Osteocyte (in vitro differentiated cells): ENCODE measurements at places on chromosomes 3 and 15. TPM values are rescaled to one million over a fixed set of nuclear protein-coding genes. Genes with fewer than 3 reads are reported as not detected.

FBXL2 gene
- total RNA-seq: 16.0 and 20.4 TPM in 2 replicates

GRCh38 chr3:54660714-54661132 lies 267.1 kb downstream of the LRTM1 start:
- H3K36me3 ChIP-seq: no peaks in the 10 kb centered on the region
- H3K4me3 ChIP-seq: no peak overlapping the region
- no peak for DNase-seq
- no peaks in the 10 kb centered on the region for H3K27me3 ChIP-seq

- H3K27ac ChIP-seq: peak overlapping the region; percentile 83
- no peak for DNase-seq
- peak overlapping the region; percentile 18 for H3K4me3 ChIP-seq
- peaks cover 44% of the 10 kb centered on the region for H3K4me1 ChIP-seq
These were observed 25.1 kb downstream of the SNX33 start for GRCh38 chr15:75672646-75673425.

DNA sequence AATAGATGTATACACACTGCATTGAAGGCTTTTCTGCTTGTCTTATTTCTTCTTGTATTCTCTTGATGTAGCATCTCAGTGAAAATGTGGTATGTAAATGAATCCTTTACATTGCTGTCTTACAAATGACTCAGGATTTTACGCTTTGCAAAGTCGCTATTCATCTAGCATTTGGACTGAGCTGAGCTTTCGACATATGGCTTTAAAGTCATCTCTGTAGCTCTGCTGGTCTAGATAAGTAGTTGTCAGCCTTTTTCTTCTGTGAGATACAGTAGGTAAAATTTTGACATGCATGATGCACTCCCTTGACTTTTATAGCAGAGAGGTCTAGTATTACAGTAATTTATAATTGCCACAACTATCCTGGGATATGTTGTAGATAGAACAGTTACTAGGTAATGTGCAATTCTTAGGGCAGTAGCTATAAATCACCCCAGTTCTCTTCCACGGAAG lies 16.8 kb downstream of the MEF2A start:
- H3K4me1 ChIP-seq: peaks cover 56% of the 10 kb centered on the region
- DNase-seq: no peak
- peaks cover 38% of the 10 kb centered on the region for H3K36me3 ChIP-seq
- H3K4me3 ChIP-seq: no peak overlapping the region
- no peaks in the 10 kb centered on the region for H3K27me3 ChIP-seq

- peaks cover 24% of the 10 kb centered on the region for H3K27me3 ChIP-seq
- H3K36me3 ChIP-seq: no peaks in the 10 kb centered on the region
- no peak overlapping the region for H3K4me3 ChIP-seq
- no peaks in the 10 kb centered on the region for H3K4me1 ChIP-seq
- DNase-seq: no peak
- no peak overlapping the region for H3K27ac ChIP-seq
These were observed 32.4 kb upstream of the SLC6A11 start for GRCh38 chr3:10783360-10784351.

LRRC28 gene
- total RNA-seq: 27.4 and 27.6 TPM in 2 replicates

DNA sequence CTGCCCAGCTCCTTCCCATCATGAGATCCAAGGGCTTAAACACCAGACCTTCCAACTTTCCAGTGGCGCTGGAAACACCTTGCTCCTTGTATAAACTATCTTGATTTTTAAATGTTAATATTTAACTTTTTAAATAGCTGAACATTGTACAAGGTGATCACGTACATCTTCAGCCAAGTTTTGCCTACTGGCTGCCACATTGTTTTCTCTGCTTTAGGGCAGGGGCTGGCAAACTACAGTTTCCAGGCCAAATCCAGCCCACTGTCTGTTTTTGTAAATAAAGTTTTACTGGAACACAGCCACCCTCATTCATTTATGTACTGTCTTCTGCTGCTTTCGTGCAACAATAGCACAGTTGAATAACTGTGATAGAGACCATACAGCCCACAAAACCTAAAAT lies 27.6 kb upstream of the FOXP1 start:
- no peaks in the 10 kb centered on the region for H3K4me1 ChIP-seq
- no peaks in the 10 kb centered on the region for H3K27me3 ChIP-seq
- H3K36me3 ChIP-seq: peaks cover 9% of the 10 kb centered on the region
- no peak overlapping the region for H3K27ac ChIP-seq
- H3K4me3 ChIP-seq: no peak overlapping the region
- no peak for DNase-seq

DNA sequence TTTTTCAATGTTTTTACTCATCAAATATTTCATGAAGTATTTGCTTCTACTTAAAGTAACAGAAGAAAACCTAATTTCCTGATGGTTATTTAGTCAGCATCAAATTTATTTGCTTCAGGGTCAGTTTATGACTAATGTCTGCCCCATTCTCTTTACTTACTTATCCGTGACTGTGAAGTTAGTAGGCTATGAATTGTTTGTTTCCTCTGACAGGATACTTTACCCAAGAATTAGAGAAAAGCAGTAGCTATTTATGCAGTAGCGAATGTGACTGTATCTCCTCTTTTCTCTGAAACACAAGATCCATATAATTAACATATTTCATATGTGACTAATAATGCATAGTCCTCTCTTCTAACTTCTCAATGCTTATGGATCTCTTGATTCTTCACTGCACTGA lies 329.9 kb upstream of the ROBO1 start:
- DNase-seq: no peak
- H3K27ac ChIP-seq: no peak overlapping the region
- H3K4me3 ChIP-seq: no peak overlapping the region
- no peaks in the 10 kb centered on the region for H3K27me3 ChIP-seq
- peaks cover 19% of the 10 kb centered on the region for H3K4me1 ChIP-seq

DNA sequence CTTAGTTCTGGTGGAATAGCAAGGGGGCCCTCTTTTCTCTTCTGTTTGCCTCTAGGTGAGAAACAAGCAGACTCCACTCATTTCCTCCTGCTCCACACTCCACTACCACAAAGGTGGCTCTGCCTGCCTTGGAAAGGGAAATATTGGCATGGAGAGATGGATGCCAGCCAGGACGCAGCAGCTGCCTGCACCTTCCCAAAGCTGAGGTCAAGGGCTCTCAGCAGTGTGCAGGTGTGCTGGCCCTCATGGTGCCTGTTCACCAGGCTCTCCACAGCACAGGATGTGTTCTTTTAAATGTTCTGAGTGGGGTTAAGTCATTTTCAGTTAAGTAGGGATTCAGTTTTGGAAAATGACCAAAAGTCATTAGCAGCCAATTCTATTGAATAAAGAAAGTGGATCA lies 211.2 kb upstream of the STRIT1 start:
- H3K27ac ChIP-seq: no peak overlapping the region
- H3K4me1 ChIP-seq: no peaks in the 10 kb centered on the region
- no peaks in the 10 kb centered on the region for H3K27me3 ChIP-seq
- DNase-seq: no peak

DNA sequence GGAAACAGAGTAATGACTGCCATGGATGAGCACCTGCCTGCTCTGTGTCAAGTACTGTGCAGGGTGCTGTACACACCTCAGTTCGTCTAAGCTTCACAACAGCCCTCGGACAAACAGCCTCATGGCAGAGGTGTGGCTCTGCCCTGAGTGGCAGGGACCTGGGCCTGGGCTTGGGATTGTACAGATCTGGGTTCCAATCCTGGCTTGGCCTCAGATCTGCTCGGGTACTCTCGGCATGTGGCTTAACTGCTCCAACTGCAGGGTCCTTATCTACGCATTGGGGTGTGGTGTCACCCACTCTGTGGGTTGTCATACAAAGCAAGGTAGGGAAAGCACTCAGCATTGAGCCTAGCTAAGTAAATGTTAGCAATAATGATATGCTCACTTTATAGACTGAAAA lies 46.6 kb upstream of the SEC13 start:
- H3K4me3 ChIP-seq: no peak overlapping the region
- no peaks in the 10 kb centered on the region for H3K27me3 ChIP-seq
- H3K27ac ChIP-seq: no peak overlapping the region
- no peaks in the 10 kb centered on the region for H3K36me3 ChIP-seq
- no peak for DNase-seq

GRCh38 chr3:125618208-125618607 lies 22.9 kb upstream of the OSBPL11 start:
- H3K4me3 ChIP-seq: no peak overlapping the region
- H3K27me3 ChIP-seq: no peaks in the 10 kb centered on the region
- no peak overlapping the region for H3K27ac ChIP-seq
- H3K36me3 ChIP-seq: no peaks in the 10 kb centered on the region
- H3K4me1 ChIP-seq: no peaks in the 10 kb centered on the region

DNA sequence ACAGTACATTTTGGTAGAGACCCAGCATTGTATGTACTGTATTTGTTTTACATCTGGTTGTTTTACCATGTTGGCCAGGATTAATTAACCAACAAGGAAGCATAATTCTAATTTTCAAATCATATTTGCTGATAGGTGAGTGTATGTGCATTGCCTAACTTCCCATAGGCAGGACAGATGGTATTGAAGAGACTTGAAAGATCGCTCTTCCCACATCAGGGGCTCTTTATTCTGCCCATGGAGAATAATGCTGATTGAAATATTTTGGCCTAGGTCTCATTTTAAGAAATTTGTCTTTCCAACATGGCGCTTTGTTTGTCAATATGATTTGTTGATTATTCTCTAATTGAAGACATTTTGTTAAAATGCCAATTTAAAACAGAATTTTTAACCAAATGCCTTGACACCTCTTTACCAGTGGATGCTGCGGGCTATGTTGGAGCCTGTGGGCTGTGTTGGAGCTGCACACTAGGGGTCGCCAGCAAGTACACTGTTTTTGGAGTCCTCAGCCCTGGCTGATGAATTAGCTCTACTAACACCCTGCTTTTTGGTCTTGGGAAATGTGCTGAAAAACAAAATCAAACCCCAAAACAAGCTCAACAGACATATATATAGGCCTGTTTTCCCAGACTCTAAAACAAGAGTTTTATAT lies 5.3 kb downstream of the P2RY12 start:
- no peaks in the 10 kb centered on the region for H3K27me3 ChIP-seq
- H3K4me1 ChIP-seq: peaks cover 12% of the 10 kb centered on the region
- no peak overlapping the region for H3K27ac ChIP-seq
- no peaks in the 10 kb centered on the region for H3K36me3 ChIP-seq

PP2D1 gene
- not detected in 2 replicates for total RNA-seq

DNA sequence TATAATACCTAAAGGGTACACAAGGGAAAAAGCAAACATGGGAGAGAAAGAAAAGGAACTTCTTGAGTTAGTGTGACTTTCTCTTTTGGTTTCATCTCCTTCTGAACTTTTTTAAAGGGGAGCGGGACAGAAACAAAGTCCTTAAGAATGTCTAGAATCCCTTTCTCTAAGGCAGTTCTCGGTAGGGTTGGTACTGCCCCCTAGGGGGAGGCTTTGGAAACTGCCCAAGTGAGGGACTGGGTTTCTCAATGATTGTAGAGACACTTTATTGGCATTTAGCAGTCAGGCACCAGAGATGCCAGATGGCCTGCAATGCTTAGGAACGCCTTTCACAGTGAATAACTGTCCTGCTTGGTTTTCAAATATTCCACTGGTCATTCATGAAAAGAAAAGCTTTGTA lies 172.7 kb downstream of the WDR72 start:
- no peak overlapping the region for H3K27ac ChIP-seq
- H3K36me3 ChIP-seq: no peaks in the 10 kb centered on the region
- H3K4me1 ChIP-seq: peaks cover 29% of the 10 kb centered on the region
- no peak for DNase-seq

DNA sequence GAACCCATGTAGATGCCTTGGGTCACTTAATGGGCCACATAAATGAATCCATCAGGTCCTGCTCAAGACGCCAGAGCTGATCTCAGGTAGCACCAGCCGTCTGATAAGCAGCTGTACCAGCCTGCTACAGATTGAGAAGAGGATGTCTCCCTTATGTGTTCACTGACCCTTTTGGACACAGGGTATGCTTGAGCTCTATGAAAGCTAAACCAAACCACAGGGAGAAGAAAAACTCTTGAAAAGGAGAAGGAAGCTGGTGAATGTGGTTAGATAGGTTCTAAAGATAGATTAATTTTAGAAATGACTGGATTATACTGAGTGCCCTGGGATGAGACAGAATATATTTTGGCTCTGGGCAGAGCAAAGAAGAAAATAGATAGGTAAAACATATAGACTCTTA lies 187.5 kb downstream of the SPATA16 start:
- peaks cover 31% of the 10 kb centered on the region for H3K27me3 ChIP-seq
- H3K4me1 ChIP-seq: no peaks in the 10 kb centered on the region
- no peak overlapping the region for H3K4me3 ChIP-seq
- no peaks in the 10 kb centered on the region for H3K36me3 ChIP-seq
- H3K27ac ChIP-seq: no peak overlapping the region

DNA sequence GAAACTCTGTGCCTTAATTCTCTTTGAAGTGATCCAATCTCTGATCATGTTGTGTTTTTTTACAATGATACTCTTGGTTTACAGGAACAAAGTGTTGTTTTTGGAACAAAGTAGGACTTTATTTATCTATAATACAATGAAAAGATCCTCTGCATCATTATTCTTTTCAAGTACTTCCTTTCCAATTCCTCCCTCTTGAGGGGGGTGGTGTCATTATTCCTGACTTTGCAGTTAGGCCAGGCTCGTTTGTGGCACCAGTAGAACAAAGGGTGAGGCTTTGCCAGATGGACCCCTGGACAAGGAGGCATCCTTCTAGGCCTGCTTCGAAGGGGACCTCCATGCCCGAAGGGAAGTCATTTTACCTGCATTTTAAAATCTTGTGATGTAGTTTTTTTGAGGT lies 41.7 kb upstream of the ZBTB38 start:
- no peak for DNase-seq
- no peak overlapping the region for H3K27ac ChIP-seq
- H3K36me3 ChIP-seq: no peaks in the 10 kb centered on the region
- H3K27me3 ChIP-seq: no peaks in the 10 kb centered on the region
- peaks cover 17% of the 10 kb centered on the region for H3K4me1 ChIP-seq

DNA sequence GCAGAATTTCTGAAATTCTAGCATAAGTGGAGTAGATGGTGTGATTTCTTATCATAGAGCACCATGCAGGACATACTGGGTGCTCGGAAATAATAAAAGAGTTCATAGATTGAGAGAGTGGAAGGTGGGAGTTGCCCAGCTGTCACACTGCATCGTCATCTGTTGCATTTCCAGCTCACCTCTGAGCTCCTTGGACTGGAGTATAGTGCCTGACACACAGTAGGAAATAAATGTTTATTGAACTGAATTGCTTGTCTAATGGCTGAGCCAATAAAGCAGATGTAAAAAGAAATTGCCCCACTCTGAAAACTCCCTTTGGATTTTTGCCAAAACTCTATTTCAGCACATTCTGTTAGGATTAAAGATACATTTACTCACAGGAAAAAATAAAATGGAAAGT lies 108.9 kb upstream of the UBE2E1 start:
- H3K36me3 ChIP-seq: no peaks in the 10 kb centered on the region
- H3K27ac ChIP-seq: no peak overlapping the region
- H3K4me3 ChIP-seq: no peak overlapping the region
- H3K27me3 ChIP-seq: no peaks in the 10 kb centered on the region
- no peak for DNase-seq

GRCh38 chr3:72614394-72615074 lies 233.7 kb downstream of the SHQ1 start:
- peaks cover 19% of the 10 kb centered on the region for H3K27me3 ChIP-seq
- no peaks in the 10 kb centered on the region for H3K36me3 ChIP-seq
- no peaks in the 10 kb centered on the region for H3K4me1 ChIP-seq
- no peak overlapping the region for H3K27ac ChIP-seq
- DNase-seq: no peak

SPG11 gene
- 58.1 and 79.1 TPM in 2 replicates for total RNA-seq

- peak overlapping the region; percentile 68 for H3K27ac ChIP-seq
- H3K36me3 ChIP-seq: no peaks in the 10 kb centered on the region
These were observed 107.9 kb upstream of the GALNT15 start for GRCh38 chr3:16066545-16066944.

TYRO3 gene
- 8.1 and 8.3 TPM in 2 replicates for total RNA-seq
